SK-N-MC (cell line): ENCODE measurements at places on chromosomes 4 and X.

- DNase-seq: no peak
Measured at GRCh38 chr4:7244331-7244665, 52.0 kb downstream of the SORCS2 start.

- DNase-seq: no peak
Measured at GRCh38 chr4:2794486-2795299, 1.8 kb downstream of the SH3BP2 start.

DNA sequence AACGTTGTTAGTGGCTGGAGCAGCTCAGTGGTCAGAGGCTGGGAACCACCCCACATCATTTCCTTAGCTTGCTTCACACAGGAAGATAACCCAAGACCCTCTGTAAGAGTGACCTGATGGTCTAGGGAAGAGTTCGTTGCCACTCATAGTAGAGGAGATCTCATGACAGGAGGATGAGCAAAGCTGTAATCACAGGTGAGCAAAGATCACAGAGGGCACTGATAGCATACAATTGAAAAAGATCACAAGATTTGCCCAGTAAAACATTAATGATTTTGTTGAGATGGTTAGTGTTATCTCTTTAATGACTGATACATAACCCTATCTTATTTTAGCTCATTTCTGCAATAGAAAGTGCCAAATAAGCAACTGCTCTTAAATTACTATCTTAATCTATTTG is 44.1 kb downstream of the LARP7 start:
- DNase-seq: no peak

- DNase-seq: no peak
Measured at GRCh38 chrX:43735957-43736356, 79.9 kb downstream of the MAOA start.

DNA sequence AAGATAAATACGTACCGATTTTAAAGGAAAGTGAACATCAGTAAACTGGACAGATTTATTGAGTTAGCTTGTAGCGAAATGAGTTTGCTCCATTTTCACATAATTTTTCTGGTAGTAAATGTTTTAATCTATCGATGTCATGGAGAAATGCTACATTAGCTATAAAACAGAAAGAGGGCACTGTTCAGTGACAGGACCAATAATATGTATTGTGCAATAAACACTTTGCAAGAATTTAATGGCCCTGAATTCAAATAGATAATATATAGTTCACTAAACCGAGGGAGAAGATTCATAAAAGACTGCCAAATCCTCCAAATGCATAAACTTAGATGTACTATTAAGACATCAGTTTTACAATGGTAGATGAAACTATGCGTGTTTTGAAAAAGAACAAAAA is 516.3 kb downstream of the ADGRL3 start:
- no peak for DNase-seq

DNA sequence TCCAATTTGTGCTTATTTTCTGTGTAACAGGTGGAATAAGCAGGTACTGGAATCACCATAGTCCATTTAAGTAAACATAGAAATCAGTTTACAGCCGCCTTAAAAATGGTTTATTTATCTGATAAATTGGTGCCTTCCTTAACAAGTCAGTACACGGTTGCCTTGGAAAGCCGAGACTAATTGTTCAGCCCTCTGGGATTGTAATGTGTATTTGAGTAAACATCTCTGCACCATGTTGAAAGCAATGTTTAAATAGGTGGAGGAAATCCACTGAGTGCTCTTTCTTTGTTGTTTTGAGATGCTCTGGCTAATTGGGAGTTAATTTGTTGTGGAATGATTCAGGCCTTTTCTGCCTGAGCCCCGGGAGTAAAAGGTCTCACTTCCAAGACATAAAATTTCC is 45.7 kb upstream of the ADRA2C start:
- no peak for DNase-seq

GRCh38 chrX:119817130-119817690 is 25.8 kb upstream of the RPL39 start:
- DNase-seq: no peak

GRCh38 chr4:14592950-14593349 is 409.3 kb upstream of the CPEB2 start:
- DNase-seq: no peak

DNA sequence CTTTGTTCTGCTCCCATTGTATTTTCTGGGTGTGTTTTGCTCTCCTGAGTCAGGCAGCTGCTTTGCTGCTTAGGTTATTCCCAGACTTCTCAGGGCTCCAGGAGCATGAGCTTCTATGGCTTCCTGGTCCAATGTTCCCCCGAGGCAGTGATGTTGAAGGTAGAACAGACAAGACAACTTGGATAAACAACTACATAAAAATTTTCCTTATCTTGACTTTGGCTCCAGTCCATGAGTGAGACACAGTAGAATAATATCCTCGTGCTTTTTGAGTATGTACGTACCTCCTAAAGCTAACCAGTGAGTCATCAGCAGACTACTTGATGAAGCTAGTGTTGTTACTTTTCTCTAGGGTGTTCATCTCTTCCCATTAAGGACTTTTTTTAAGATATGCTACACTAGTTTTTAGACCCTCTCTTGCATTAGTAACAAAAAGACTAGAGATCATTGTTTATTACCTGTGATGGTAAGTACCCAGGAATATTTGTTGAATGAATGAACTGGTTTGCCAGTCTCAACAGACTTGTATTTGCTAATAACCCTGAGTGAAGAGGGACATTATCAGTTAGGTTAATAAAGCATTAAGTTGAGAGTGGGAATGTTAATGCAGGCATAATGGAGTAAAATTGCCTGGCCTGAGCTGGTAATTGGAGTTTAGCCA is 131.9 kb downstream of the FHIP1A start:
- no peak for DNase-seq

DNA sequence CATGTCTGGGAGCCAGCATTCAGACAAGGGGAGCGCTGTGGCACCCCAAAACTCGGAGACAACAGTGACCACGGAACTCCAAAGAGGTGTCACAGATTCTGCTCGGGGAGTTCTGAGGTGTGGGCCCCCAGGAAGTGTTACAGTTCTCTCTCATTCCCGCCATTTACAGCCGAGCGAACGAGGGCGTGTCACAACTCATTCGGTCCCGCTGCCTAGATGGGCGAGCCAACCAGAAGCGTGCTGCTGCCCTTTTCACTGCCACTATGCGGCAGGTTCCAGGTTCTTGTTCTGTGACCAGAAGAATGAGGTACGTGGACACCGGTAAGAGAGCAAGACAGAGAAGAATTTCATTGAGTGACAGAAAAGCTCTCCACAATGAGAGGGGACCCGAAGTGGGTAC is 1370.6 kb upstream of the AGA start:
- DNase-seq: no peak

DNA sequence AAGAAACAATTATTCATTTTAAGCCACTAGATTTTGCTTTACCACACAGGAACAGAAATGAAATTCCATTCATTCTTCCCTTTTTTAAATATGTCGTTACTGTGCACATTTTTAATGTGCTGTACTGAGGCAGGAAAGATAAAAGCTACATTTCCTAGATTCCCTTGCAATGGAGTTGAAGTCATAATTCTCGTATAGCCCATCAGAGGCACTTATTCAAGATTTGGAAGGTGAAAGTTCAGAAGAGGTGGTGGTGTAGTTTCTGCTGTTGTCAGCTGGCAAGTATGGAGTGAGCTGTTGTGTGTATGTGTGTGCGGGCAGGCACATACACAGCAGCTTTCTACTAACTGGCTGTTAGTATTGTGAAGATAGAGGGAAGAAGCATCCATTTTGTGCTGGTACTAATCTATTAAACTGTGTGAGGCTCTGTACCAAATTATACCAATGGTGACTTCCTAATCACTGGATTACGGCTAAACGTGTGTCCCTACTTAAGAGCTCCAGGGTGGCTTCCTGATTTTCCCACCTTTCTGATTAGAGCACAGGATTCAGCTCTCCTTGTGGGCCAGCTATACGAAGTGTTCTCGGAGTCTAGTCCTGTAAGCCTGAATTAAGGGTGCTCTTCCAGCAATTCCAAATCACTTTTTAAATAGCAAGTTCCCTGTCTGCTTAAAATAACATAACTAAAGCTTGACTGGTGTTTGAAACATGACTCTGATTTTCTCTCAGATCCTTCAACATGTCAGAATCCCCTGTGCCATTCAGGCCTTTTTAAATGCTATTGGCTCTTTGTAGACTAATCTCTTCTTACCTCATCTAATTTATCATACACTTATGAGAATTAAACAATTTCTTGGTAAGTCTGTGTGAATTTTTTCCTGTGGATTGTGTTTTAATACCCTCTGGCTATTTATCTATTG is 43.8 kb downstream of the PDS5A start:
- peak; percentile 50 for DNase-seq

DNA sequence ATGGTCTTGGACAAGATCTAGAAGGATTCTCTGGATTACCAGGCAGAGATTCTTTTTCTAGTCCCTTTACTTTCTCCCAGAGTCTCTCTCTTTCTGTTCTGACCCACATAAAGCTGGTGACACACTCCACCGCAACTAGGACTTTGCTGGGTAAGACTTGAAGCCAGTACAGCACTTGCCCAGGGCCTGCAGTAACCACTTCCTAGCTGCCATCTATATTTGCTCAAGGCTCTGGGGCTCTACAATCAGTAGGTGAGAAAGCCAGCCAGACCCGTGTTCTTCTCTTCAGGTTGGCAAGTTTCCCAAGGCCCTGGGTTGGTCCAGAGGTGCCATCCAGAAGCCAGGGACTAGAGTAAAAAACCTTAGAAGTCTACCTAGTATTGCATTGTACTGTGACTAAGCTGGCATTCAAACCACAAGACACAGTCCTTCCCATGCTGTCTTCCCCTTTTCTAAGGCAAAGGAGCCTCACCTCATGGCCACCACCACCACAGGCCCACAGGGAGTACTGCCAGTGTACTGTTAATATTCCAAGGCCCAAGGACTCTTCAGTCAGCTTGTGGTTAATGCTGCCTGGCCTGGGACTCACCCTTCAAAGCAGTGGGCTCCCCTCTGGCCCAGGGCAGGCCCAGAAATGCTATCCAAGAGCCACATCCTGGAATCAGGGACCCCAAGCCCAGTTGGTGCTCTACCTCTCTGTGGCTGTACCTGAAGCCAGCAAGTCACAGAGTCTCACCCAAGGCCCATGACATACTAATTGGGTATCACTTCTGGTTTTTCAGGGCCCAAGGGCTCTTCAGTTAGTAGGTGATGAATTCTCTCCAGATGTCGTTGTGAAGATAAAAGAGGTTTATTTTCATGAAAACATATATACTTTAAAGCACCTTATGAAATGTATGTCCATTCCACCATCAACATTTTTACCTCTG is 54.7 kb downstream of the CD38 start:
- no peak for DNase-seq

GRCh38 chr4:57719456-57719855 is 609.3 kb upstream of the IGFBP7 start:
- no peak for DNase-seq
